Stimulated activated CD4-positive, alpha-beta T cell treated with anti-CD3 and anti-CD28 coated beads, Interleukin-12 subunit alpha, Interleukin-12 subunit beta, amount 100 ng/mL, for 48 hours (primary cell): ENCODE measurements at places on chromosomes 2 and 18.

- no peak for DNase-seq
Observed at GRCh38 chr18:25724997-25725396, 365.4 kb downstream of the SS18 start.

DNA sequence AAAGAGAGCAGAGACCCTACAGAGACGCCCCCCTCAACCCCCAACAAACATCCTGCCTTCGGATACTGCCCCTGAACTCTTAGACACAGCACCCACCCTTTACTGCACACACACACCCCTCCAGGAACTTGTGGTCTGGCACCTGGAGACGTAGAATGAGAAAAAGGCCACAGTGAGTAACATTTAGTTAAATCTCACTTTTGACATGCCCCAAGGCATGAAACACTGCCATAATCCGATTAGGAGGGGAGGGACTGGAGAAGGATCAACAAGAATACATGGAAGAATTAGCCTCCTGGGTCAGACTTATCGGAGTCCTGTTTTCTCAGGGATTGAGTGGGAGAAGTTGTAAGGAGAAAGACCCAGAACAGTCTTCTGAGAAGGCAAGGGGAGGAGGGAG, 4.1 kb downstream of the CDK5R2 start:
- DNase-seq, result no peak

- DNase-seq, result no peak
Observed at GRCh38 chr2:85505551-85506238, 33.3 kb upstream of the MAT2A start.

GRCh38 chr2:119126650-119127049, 31.9 kb downstream of the C1QL2 start:
- no peak for DNase-seq

- no peak for DNase-seq
Observed at GRCh38 chr2:53500181-53500580, 267.4 kb upstream of the CHAC2 start.

DNA sequence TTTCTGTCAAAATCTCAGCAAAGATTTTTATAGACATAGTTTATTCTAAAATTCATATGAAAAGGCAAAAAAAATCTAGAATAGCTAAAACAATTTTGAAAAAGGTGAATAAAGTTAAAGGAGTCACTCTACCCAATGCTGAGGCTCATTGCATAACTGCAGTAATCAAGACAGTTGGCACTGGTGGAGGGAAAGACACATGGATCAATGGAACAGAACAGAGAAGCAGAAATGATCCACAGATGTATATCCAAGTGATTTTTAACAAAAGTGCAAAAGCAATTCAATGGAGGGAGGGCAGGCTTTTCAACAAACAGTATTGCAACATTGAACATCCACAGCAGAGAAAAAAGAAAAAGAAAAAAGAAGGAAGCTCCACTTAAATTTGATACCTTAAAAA, 162.8 kb downstream of the RBM43 start:
- DNase-seq, result no peak

DNA sequence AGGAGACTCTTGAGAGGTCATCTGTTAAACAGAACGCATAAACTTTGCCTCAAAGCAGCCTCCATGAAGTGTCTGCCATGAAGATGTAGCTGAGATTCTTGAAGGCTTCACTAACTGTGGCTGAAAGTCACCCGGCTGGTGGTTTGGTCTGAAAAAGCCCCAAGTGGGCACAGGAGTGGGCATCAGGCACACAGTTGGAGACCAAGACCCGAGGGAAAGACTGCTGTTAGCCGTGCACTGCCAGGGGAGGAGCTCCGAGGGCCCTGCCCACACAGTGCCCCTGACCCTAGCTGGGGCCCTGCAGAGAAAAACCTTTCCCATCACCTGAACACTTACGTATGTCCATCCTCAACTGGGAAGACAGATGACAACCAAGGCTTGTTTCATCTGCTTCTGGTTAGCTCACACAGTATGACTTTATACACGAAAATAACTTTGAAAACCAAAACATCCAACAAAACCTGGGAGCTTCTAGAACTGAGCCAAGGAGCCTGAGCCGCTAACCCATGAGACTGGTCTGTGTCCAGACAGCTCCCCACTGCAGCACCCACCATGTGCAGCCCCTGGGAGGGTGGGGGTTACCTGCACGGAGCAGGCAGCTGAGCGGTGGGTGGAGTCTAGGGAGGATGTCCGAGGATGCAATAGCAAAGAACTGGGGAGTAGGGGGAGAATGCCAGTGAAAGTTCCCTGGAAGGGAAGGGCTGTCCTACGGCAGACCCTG, 15.4 kb downstream of the HJURP start:
- DNase-seq, result no peak

GRCh38 chr2:68857855-68858456, 13.2 kb downstream of the BMP10 start:
- DNase-seq, result no peak

DNA sequence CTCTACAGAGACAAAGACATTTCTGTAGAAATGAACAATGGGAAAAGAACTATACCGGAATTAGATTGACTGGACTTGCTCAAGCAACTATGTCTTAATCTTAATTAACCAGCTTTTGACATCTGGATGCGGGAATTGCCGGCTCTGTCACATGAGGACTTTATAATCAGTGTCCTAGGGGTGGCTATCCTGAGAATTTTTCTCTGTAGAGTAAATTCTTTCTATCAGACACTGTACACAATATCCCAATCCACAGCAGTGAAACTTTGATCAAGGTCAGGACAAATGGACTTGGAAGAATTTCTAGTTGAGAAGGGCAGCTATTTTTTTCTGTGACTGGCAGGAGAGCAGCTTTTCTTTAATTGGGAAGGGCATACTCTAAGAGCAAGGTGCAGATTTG, 322.1 kb downstream of the HRH4 start:
- DNase-seq, result no peak
